ENCODE measurements at places on chromosomes 2 and 18.

- peak; percentile 23 for DNase-seq
These were observed 293.3 kb downstream of the MTX2 start for GRCh38 chr2:176562359-176563078.

- DNase-seq = no peak
These were observed 114.8 kb downstream of the BCL11A start for GRCh38 chr2:60438653-60439052.

DNA sequence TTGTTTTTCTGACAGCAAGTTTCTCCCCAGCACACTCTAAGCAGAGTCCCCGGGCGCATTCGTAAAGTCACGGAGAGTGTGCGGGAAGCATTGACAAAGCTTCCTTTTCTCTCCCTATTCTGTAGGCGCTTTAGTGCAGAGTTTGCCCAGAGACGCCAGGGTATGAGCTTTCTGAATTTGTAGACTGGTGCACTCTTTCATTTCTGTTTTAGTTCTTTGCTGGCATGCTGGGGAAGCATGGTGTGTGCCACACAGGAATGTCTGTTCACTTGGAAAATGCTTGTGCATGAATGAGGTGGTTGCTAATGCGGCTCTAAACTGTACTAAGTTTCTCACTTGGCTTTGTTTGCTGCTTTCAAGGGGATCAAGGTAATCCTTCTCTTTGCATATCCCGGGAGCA lies 102.6 kb downstream of the RTN4 start:
- no peak for DNase-seq

DNA sequence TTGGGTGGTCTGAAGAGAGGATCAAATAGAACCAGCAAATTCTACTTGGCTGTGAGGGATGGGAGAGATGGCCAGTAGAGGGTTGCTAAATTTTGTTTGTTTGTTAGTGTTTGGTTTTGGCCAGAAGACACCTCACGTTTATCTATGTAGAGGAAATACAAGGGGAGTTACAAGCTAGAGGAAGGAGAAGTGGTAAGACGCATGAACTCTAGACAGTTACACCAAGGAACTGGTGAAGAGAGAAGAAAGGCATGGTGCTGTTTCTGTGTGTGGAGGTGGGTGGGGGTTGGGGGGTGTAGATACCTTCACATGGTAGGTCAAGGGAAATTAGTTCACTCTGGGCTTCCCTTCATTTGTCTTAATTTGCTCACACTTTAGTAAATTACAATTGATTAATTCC lies 25.6 kb downstream of the RASGRP3 start:
- DNase-seq = no peak

- DNase-seq = no peak
These were observed 45.1 kb downstream of the PROC start for GRCh38 chr2:127463155-127463991.

DNA sequence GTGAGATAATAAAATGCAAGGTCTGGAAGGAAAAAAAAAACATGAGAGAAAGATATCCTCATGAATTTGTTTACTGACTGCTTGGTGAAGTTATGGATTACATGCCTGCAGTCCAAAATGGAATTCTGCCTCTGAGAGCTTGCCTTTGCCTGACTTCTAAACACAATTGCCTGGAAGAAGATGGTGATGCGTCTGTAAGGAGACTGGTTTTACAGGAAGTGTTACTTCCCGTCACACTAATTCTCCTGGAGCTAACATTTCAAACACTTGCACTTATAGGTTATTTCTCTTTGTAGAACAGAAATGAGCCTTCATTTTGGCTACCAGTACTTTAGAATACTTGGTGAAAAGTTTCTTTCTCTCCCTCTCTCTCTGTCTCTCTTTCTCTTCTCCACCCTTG lies 884.3 kb downstream of the TSN start:
- DNase-seq = no peak

GRCh38 chr18:42106784-42107183 lies 151.8 kb downstream of the PIK3C3 start:
- DNase-seq = no peak

- DNase-seq = peak; percentile 75
These were observed 145.0 kb downstream of the NEDD4L start for GRCh38 chr18:58188996-58189395.

DNA sequence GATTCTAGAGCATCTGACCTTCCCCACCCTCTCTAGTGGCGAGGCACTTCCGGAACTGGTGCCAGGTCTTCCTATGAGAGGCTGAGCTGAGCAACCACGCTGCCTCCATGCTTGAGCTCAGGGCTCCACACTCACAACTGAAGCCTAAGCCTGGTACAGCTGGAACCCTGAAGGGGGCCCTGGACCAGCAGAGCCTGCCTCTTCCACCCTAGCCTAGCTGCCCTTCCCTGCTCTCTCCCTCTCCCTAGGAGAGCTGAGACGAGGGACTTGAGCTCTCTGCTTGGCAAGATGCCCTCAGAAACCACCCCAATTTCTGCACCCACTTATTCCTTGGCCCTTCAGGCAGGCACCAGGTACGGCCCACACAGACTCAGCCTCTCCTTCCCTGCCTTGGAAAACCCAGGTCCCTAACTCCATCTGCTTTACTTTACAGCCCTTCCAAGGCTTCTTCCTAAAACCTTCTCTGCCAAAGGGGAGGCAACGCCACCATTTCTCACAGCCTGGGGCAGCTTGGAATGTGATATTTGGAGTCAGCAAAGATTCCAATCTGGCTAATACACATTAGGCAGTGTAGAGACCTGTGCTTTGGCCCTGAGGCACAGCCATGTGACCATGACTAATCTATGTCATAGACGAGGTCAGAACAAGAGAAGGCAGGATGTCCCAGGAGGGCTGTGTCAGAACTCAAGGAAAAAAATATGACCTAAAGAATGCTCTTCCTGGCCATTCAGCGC lies 18.8 kb downstream of the COX7A2L start:
- no peak for DNase-seq

DNA sequence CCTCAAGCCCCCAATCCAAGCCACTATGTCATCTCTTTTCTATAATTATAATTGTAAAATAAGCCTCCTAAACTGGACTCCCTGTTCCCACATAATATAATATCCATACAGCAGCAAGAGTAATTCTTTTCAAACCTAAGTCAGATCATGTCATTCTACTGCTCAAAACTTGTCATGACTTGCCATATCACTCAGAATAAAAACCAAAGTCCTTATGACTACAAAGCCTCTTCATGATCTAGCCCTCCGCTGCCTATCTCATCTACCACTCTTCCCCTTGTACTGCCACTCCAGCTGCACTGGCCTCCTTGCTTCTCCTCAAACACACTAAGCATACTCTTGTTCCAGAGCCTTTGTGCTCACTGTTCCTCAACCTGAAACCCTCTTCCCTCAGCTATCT lies 69.9 kb downstream of the MEMO1 start:
- DNase-seq = no peak

- DNase-seq = no peak
These were observed 94.4 kb downstream of the FANCL start for GRCh38 chr2:58146707-58147106.

DNA sequence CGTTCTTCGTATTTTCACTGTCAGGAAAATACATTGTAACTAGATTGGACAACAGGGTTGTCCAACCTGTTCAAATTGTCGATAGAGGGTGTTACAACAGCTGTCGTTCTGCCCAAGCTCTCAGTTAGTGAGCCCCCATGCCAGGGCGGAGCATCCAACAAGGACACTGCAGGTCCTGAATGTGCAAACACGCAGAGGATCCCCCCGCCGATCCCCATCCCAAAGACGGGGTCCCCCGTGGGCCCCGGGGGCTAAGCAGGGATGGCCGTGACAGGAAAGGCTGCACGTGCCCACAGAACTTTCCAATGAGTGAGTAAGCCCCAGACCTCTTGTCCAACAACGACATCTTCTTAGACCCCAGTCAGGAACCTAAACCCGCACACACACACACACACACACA lies 140.8 kb downstream of the PXDN start:
- no peak for DNase-seq

GRCh38 chr2:217992061-217992460 lies 10.7 kb downstream of the TNS1 start:
- no peak for DNase-seq

DNA sequence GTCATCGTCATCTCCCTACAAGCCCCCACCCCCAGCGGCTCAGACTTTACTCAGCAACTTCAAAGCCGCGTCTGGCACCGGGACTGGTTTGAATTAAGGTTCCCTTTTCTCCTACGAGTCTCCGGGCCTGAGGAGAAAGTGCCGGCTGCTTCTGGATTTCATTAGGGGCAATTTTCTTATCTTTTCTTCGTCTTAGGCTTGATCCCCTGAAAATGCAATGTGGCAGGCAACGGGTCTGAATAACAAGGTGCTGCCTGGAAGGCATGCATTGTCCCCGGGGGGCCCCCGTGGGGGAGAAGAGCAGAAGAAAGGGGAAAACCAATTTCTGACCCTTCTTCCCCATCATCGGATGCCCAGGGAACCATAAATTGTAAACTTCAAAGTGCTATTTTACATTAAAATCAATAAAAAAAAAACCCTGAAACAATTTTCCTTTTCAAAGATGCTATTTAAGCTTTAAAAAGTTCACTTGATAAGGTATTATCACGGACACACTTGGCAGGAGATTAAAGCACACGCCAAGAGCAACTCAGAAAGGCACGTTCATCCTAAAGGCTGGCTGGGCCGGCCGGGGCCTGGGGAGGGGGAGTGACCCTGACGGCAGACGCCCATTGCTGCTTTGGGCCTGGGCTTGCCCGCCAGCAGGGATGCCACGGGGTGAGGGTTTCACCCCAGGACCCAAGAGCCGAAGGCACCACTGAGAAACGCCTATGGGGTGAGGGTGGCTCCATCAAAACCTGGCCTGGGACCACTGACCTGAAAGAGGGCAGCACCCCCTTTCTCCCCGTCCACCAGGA lies 230.4 kb downstream of the TWIST2 start:
- DNase-seq = no peak

- DNase-seq = no peak
These were observed 103.7 kb downstream of the CCDC85A start for GRCh38 chr2:56287508-56287907.
